ENCODE measurements at places on chromosomes 3 and 15.

GRCh38 chr3:183592821-183593220 is 37.3 kb upstream of the KLHL6 start:
- no peak for DNase-seq

DNA sequence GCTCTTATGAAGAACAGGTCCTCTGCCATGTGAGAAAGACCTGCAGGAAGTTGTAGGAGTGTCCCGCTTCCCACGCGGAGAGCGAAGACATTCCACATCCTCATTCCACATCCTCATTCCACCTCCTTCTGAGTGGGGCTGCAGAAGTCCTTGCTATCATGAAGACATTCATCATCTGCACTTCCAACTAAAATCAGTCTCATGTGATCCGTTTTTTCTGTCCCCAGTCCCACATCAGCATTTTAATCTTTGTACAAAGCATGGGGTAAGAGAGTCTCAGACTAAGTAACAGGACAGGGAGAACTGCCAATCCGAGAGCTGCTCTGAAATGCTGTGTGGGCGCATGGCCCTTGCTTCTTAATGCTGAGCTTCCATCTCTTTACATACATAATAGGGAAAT is 227.2 kb downstream of the RSRC1 start:
- DNase-seq, result no peak

DNA sequence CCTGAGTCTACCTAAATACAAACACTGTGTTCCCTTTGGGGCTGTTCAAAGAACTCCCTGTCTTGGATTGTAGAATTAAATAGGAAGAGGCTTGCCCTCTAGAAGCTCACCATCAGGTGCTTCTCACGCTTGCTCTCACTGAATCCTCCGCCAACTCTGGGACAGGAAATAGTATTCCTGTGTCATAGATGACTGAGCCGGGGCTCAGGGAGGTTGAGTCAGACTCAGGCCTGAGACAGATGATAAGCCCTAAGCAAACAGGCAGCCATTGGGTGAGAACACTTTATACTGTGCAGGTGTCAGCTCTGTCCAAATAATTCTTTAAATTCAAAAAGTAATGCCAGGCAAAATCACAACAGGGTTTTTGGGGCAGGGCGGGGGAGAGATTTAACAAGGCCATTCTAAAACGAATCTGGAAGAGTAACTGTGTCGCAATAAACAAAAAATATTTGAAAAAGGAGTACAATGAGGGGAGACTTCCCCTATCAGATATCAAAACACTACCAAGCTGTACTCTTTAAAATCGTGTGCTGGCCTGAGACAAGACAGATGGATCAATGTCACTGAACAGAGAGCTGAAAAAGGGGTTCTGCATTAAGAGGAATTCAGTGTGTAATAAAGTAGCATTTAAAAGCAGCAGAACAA is 59.0 kb downstream of the EPHB3 start:
- DNase-seq, result no peak

DNA sequence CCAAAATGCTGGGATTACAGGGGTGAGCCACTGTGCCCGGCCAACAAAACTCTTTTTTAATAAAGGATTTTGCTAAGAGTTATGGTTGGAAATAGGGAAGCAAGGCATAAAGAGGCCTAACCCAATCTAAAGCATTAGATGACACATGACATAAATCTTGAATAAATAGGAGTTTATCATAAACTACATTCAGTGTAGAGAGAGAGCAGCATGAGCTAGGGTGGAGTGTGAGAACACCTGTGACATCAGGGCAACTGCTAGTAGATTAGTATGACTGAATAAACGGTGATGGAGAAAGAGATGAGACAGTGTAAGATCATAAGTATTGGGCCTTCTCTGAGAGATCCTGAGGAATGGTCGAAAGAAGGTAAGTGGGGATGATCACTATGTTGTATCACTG is 63.7 kb downstream of the DPPA2 start:
- DNase-seq, result no peak

DNA sequence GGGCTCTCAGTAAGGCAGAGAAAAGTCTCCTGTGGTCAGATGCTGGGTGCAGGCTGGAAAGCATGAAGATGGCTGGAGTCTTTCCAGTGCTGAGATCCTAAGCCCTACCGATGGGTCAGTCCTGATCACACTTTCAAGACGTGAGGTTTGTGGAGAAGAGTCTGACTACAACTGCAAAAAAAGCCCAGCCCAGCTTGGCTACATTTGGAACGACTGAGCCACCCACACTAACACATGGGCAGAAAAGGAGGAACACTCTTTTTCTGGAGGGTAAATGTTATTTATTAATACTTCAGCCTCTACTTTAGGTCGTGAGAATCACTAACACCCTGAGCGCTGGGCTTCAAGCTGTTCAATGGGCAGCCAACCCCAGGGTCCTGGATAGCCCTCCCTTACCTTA is 22.0 kb upstream of the C3orf22 start:
- no peak for DNase-seq
